NCI-H1417 (cell line): ENCODE measurements at places on chromosomes 16 and 17.
A peak's percentile ranks its signal among the peaks of the same experiment; 100 is the strongest.

- DNase-seq = no peak
Observed at GRCh38 chr17:8345052-8345690, 5.5 kb downstream of the ODF4 start.

- no peak for DNase-seq
Observed at GRCh38 chr17:35498448-35499178, 38.9 kb downstream of the SLFN12L start.

- DNase-seq = peak; percentile 49
Observed at GRCh38 chr17:55348749-55349354, 72.8 kb downstream of the MMD start.

- no peak for DNase-seq
Observed at GRCh38 chr17:13638855-13639458, 37.2 kb upstream of the HS3ST3A1 start.

- no peak for DNase-seq
Observed at GRCh38 chr16:64098451-64098850, 1023.4 kb downstream of the CDH11 start.
